Karpas-422 (cell line): ENCODE measurements at places on chromosomes 4 and X. TPM values are rescaled to one million over a fixed set of nuclear protein-coding genes. Genes with fewer than 3 reads are reported as not detected.

The FAM199X gene
- 12.2 and 26.8 TPM in 2 replicates for total RNA-seq

- H3K27me3 ChIP-seq = no peaks in the 10 kb centered on the region
- H3K36me3 ChIP-seq = no peaks in the 10 kb centered on the region
- no peak overlapping the region for H3K4me3 ChIP-seq
- no peak for DNase-seq
- no peak overlapping the region for H3K27ac ChIP-seq
- no peaks in the 10 kb centered on the region for H3K4me1 ChIP-seq
Measured at GRCh38 chrX:124940531-124940930, 379.1 kb upstream of the TEX13C start.

- DNase-seq = no peak
- no peak overlapping the region for H3K27ac ChIP-seq
- no peaks in the 10 kb centered on the region for H3K4me1 ChIP-seq
Measured at GRCh38 chr4:139223682-139224317, 46.8 kb upstream of the ELF2 start.

GRCh38 chr4:65370709-65371108, 299.6 kb downstream of the EPHA5 start:
- H3K27ac ChIP-seq = no peak overlapping the region
- H3K4me1 ChIP-seq = no peaks in the 10 kb centered on the region
- H3K27me3 ChIP-seq = no peaks in the 10 kb centered on the region
- no peaks in the 10 kb centered on the region for H3K36me3 ChIP-seq
- no peak overlapping the region for H3K4me3 ChIP-seq

The HSFX1 gene
- total RNA-seq = 1.2 TPM in 1 of 2 replicates, not detected in the other

DNA sequence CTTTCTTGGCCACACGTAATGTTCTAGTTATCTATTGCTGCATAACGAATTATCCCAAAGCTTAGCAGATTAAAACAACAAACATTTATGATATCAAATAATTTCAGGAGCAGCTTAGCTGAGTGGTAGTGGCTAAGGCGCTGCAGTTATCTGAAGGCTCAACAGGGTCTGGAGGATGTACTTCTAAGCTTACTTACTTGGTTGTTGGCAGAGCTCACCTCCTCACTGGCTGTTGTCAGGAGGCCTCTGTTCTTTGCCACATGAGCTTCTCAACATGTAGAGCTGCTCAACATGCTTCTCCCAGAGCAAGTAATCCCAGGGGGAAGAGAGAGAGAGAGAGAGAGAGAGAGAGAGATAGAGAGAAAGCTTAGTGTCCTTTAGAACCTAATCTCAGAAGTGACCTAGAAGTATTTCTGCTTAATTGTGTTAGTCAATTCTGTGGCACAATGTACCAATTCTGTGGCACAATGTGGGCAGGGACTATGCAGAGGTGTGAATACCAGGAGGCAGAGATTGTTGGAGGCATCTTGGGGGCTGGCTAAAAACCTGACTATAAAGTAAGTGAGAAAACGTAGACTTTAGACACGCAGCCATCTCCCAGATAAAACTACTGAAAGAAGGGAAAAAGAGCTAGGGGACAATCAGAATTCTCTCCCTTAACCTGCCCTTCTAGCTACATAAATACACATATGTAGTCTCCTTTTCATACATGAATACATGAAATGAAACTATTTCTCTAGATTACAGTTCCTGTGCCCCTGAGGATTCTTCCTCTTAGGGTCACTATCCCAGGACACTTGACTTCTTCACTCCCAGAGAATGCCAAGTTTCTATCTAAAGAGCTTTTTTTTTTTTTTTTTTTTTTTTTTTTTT, 40.2 kb downstream of the HOPX start:
- H3K27me3 ChIP-seq = no peaks in the 10 kb centered on the region
- no peaks in the 10 kb centered on the region for H3K36me3 ChIP-seq
- DNase-seq = no peak
- H3K27ac ChIP-seq = no peak overlapping the region
- H3K4me3 ChIP-seq = no peak overlapping the region
- no peaks in the 10 kb centered on the region for H3K4me1 ChIP-seq

GRCh38 chr4:4709736-4710135, 149.7 kb upstream of the MSX1 start:
- H3K36me3 ChIP-seq = no peaks in the 10 kb centered on the region; the same call in 1 of the 2 replicates
- no peak for DNase-seq
- H3K27ac ChIP-seq = no peak overlapping the region
- H3K27me3 ChIP-seq = no peaks in the 10 kb centered on the region
- H3K4me1 ChIP-seq = no peaks in the 10 kb centered on the region
- H3K4me3 ChIP-seq = no peak overlapping the region

The HERC3 gene
- total RNA-seq = 8.5 and 12.9 TPM in 2 replicates

The MFSD8 gene
- total RNA-seq = 57.2 and 99.5 TPM in 2 replicates

GRCh38 chr4:129929984-129930383, 834.0 kb downstream of the C4orf33 start:
- peaks cover 3% of the 10 kb centered on the region; the same call in 1 of the 2 replicates for H3K4me1 ChIP-seq
- no peaks in the 10 kb centered on the region for H3K27me3 ChIP-seq
- no peak for DNase-seq
- no peak overlapping the region for H3K4me3 ChIP-seq

DNA sequence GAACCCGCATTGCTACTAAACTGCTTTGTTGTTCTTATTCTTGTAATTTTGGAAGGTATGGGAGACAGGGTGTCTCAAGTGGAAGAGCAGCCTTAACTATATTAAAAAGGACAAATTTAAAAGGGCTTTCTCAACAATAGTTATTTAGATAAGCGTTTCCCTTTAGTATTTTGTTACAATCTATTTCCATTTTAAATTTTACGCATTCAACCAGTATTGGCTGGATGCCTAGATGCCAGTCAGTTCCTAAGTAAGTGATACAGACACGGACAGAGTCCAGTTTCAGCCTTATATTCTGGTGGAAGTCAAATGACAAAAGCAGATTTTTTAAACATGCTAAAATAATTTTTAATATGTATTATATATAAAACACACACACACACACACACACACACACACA, 28.3 kb downstream of the FAT1 start:
- no peaks in the 10 kb centered on the region for H3K27me3 ChIP-seq
- DNase-seq = no peak
- H3K27ac ChIP-seq = no peak overlapping the region
- no peaks in the 10 kb centered on the region for H3K4me1 ChIP-seq

The CABS1 gene
- total RNA-seq = not detected in 2 replicates

DNA sequence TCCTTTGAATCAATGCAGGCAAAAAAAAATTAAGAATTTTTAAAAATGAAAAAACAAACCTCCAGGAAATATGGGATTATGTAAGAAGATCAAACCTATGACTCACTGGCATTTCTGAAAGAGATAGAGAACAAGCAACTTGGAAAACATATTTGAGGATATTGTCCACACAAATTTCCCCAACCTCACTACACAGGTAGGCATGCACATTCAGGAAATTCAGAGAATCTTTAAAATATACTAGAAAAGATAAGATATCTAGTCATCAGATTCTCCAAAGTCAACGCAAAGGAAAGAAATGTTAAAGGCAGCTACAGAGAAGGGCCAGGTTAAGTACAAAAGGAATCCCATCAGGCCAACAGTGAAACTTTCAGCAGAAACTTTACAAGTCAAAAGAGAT, 85.6 kb downstream of the ANTXR2 start:
- no peak overlapping the region for H3K27ac ChIP-seq
- H3K4me1 ChIP-seq = no peaks in the 10 kb centered on the region
- DNase-seq = no peak

DNA sequence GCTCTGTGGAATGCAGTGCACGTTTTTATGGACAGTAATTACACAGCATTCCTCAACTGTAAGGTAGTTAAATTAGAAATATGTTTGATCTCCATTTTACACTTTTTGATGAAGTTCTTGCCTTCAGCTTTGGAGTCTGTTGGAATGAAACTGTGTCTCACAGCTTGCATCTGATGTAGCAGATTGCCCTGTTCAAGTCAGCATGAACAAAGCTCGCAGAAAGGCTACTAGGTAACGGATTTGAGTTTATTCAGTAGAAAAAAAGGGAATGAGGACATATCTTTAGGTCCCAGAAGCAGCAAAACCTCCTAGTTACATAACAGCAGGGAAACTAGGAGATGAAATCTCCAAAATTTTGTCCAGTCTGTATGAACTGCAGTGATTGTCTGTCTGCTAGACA, 24.3 kb upstream of the CBLL2 start:
- H3K4me1 ChIP-seq = no peaks in the 10 kb centered on the region
- no peaks in the 10 kb centered on the region for H3K36me3 ChIP-seq
- H3K4me3 ChIP-seq = no peak overlapping the region
- H3K27ac ChIP-seq = no peak overlapping the region
- no peaks in the 10 kb centered on the region for H3K27me3 ChIP-seq
- DNase-seq = no peak

- peaks cover 32% of the 10 kb centered on the region for H3K36me3 ChIP-seq
- no peaks in the 10 kb centered on the region for H3K27me3 ChIP-seq
- DNase-seq = no peak
- H3K27ac ChIP-seq = no peak overlapping the region
- no peak overlapping the region for H3K4me3 ChIP-seq
Measured at GRCh38 chr4:183702492-183702891, 43.4 kb downstream of the TRAPPC11 start.

- H3K4me3 ChIP-seq = no peak overlapping the region
- no peaks in the 10 kb centered on the region for H3K27me3 ChIP-seq
- H3K4me1 ChIP-seq = peaks cover 6% of the 10 kb centered on the region
- H3K36me3 ChIP-seq = no peaks in the 10 kb centered on the region
- no peak overlapping the region for H3K27ac ChIP-seq
Measured at GRCh38 chr4:89249313-89249712, 58.3 kb downstream of the GPRIN3 start.

The COL4A6 gene
- total RNA-seq = not detected in 2 replicates

DNA sequence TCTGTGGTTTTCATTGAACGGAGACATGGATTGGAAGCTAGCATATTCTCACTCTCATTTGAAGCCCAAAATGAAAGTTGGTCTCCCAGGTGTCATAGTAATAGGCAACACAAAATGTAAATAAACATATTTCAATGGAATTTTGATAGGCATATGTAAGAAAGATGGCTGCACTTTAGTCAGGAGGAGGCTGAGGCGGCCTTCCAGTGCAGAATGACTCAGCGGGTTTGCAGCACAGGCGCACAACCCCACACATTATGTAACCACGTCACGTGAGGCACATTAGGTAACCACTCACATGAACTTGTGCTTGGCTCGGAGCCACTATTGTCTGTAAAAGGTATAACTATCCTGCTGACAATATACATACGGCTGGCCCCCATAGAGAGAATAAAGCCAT, 381.7 kb downstream of the GPAT3 start:
- no peaks in the 10 kb centered on the region for H3K27me3 ChIP-seq
- H3K4me3 ChIP-seq = no peak overlapping the region
- no peak overlapping the region for H3K27ac ChIP-seq
- H3K4me1 ChIP-seq = no peaks in the 10 kb centered on the region
- no peak for DNase-seq
- no peaks in the 10 kb centered on the region for H3K36me3 ChIP-seq

DNA sequence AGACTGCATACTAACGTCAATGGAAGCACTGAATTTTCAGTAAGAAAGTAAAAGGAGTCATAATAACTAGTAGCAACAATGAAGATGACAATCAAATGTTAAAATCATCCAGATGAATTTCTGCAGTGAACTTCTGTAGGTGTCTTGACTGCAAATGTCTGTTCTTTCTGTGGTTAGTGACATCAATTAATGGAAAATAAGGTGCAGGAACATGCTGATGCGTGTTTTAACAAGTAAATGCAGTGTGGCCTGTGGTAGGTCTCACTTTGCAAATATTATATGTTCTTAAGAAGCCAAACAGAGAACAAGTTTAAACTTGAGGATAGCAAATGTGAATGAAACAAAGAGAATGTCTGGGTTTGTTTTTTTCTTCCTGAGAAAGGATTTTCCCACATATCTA, 2.6 kb upstream of the DTHD1 start:
- H3K27ac ChIP-seq = no peak overlapping the region
- no peaks in the 10 kb centered on the region for H3K4me1 ChIP-seq
- no peaks in the 10 kb centered on the region for H3K36me3 ChIP-seq
- H3K4me3 ChIP-seq = no peak overlapping the region

DNA sequence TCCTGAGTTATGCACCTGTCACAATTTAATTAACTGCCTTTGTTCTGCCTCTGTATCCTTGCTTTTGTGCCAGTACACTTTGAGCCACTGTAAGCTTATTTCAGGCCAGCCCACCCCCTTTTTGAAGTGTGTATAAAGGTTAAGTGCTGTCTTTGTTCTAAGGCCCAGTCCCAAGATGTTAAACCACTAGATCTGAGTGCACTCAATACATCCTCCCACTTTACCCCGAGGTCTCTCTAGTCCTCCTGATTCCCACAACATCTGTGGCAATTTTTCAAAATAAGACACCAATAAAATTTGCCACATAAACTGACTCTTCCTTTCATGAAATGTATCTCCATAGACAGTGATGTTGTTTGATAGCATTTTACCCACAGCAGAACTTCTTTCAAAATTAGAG, 124.1 kb upstream of the SPIN4 start:
- DNase-seq = no peak
- H3K4me3 ChIP-seq = no peak overlapping the region
- H3K27ac ChIP-seq = no peak overlapping the region
- H3K36me3 ChIP-seq = peaks cover 3% of the 10 kb centered on the region; the same call in 1 of the 2 replicates

The NWD2 gene
- not detected in 2 replicates for total RNA-seq

- no peak overlapping the region for H3K4me3 ChIP-seq
- no peaks in the 10 kb centered on the region for H3K27me3 ChIP-seq
- no peak for DNase-seq
- no peak overlapping the region for H3K27ac ChIP-seq
Measured at GRCh38 chr4:141153751-141154510, 20.7 kb upstream of the RNF150 start.

The DACH2 gene
- not detected in 2 replicates for total RNA-seq

DNA sequence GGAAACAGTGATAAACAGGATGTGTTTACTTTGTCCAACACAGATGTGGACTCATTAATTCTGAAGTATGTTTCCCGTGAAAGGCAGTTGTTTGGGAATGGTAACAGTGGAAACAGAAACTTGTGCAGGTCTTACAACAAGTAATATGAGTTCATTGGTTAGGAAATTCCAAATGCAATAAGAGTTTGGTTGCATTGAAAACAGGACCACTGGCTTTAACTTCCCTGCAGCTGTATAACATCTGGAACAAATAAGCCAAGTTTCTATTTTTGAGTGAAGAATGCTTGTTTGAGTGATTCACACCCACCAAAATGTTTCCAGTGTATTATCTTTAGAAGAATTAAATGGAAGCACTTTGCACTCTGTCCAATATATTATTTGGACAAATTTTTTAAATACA, 82.4 kb upstream of the BMP3 start:
- no peak for DNase-seq
- no peaks in the 10 kb centered on the region for H3K36me3 ChIP-seq
- no peak overlapping the region for H3K4me3 ChIP-seq
- H3K4me1 ChIP-seq = no peaks in the 10 kb centered on the region

- DNase-seq = peak; percentile 70
- no peaks in the 10 kb centered on the region for H3K36me3 ChIP-seq
- H3K4me1 ChIP-seq = peaks cover 38% of the 10 kb centered on the region
- peak overlapping the region; percentile 83 for H3K27ac ChIP-seq
Measured at GRCh38 chr4:184472614-184473498, 1.5 kb downstream of the IRF2 start.

The ALPK1 gene
- total RNA-seq = 17.0 and 32.4 TPM in 2 replicates

- H3K36me3 ChIP-seq = no peaks in the 10 kb centered on the region
- H3K27me3 ChIP-seq = no peaks in the 10 kb centered on the region
- H3K27ac ChIP-seq = no peak overlapping the region
- no peaks in the 10 kb centered on the region for H3K4me1 ChIP-seq
- no peak overlapping the region for H3K4me3 ChIP-seq
Measured at GRCh38 chr4:31160146-31160545, 440.0 kb downstream of the PCDH7 start.

- H3K27ac ChIP-seq = no peak overlapping the region
- H3K27me3 ChIP-seq = no peaks in the 10 kb centered on the region
- no peak for DNase-seq
- no peaks in the 10 kb centered on the region for H3K36me3 ChIP-seq
- no peak overlapping the region for H3K4me3 ChIP-seq
Measured at GRCh38 chr4:38581426-38582106, 82.4 kb upstream of the KLF3 start.

The CLDN22 gene
- total RNA-seq = not detected in 2 replicates
